Stimulated activated naive CD8-positive, alpha-beta T cell treated with anti-CD3 and anti-CD28 coated beads, Interleukin-15, amount 100 ng/mL, for 72 hours (primary cell): ENCODE measurements at places on chromosomes 2 and 18.

DNA sequence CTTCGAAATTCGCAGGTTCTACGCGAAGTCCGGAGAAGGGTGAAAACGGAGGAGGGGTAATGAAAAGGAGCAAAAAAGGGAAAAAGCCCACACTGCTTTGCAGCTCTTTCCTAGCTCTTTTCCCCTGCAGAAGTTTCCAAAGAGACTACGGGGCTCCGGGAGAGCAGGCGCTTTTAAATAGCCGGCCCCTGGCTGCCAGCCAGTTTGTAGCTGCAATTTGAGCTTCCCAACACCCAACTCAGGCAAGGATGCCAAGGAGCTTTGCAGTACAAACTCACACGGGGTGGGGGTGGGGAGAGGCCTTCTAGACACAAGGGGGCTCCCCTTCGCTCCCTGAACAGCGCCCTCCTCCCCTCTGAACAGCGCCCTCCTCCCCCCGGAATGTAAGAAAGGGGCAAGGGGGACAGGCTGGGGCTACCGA lies at the start of gene IGFBP5:
Gene IGFBP5, minus strand, starts transcription at position 149 of the 421 bp plus-strand sequence. CDS start 774 bp downstream, outside the sequence.
- DNase-seq, result no peak

- peak; percentile 88 for DNase-seq
Observed at GRCh38 chr2:62287899-62288880, 92.3 kb downstream of the B3GNT2 start.

DNA sequence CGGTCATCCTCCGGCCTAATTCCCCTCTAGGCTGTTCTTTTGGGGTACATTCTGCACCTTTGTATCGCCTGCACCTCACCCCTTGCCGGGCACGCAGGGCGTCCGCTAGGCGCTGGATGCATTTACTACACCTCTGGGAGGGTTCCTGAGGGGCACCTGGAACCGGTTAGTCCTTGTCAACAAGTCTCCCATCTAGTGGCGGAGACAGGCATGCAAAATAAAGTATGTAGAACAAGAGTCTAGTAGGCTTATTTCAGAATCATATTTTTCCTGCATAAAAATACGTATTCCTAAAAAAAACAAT lies 705 bp upstream of the TEX261 start:
- peak; percentile 52 for DNase-seq

- no peak for DNase-seq
Observed at GRCh38 chr2:26169226-26169625, 3.7 kb upstream of the GAREM2 start.

GRCh38 chr2:98691303-98691702 lies 39.6 kb downstream of the MGAT4A start:
- no peak for DNase-seq

- no peak for DNase-seq
Observed at GRCh38 chr2:206555721-206556120, 86.6 kb upstream of the FAM237A start.
